ENCODE measurements at places on chromosomes 7 and 10.

DNA sequence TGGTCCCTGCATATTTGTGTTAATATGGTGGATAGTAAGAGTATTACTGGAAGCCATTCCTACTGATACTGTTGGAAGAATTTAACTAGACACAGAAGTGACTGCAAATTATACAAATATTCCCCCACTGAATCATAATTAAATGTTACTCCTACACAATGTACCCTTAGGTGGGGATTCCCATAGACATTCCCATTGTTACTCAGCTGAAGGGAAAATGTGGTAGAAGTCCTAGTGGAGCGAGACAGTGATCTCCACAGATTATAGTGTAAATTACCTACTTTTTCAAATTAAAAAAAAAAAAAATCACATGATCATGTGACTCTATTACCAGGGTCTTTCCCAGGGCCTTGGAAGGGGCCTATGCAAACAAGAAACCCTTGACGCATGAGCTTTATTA lies 611.8 kb downstream of the LRMDA start:
- no peak for DNase-seq

- DNase-seq = no peak
Measured at GRCh38 chr7:13017333-13017857, 330.0 kb downstream of the ARL4A start.

DNA sequence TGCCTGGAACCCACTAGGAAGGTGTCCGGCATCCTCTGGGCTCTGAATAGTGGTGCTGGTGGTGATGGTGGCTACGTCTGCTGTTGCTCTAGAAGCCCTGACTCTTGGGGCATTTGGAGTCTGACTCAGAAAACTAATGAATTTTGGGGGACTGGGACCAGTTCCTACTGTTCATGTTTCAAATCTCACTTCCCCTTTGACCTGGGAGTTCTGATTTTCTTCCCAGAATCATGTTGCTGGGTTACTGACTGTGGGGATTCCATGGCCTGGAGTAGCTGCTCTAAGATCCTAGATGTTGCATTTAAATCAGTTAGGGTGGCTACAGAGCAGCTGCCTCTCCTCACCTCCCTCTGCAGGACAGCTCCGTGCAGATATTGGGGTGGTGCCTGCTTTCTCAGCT lies 3.2 kb downstream of the TSPAN33 start:
- no peak for DNase-seq

DNA sequence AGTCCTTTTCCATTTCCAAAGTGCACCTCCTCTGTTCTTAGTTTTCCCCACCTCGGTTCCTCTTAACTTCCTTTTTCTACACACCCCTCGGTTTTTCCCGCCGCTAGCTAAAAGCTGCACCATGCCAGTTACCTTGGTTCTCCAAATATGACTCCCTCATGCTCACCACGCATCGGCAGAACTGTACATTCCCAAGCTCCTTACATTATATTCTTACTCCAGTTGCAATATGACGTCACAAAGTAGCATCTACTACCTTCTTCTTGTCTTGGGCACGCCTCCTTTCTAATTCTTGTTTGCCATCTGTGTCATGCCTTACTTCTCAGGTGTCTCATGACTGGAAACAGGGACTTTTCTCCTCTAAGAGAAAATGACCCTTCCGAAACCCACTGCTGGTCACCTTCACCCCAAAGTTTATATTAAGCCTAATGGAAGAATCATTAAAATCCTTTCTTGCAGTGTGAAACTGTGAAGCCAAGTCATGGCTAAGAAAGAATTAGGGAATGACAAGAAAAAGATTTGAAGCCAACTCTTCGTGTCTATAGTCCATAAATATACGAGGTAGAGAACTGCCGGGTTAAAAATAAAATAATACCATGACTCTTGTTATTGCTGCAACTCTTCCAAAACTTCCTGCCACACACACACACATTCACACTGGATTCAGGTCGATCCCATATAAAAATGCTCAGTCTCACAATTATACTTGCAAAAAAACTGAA lies 1.7 kb downstream of the ESYT2 start:
- no peak for DNase-seq

DNA sequence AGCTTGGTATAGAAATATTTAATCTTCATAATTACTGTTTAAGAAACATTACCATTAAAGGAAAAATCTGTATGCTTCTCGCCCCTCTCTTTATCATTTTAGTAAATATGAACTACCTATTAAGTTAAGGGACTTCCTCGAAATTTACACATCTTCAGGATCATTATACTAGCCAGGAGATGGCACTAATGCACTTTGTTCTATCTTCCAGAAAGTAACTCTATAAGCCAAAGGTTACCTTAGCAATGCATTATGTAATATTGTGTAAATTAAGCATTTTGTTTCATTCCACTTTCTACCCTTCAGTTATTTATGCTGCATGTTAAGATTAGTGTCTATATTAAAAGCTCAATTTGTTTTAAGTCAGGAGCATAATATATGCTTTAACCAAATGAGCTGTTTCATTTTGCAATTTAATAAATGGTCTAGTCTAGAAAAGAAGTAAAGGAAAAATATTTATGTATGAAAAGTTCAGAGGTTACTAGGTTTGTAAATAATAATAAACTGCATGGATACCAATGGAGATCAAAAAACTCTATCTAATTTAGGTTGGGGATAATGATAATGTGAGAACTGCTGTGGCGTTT lies 128.5 kb downstream of the ANKRD7 start:
- peak; percentile 8 for DNase-seq

- DNase-seq = no peak
Measured at GRCh38 chr10:34254596-34254995, 560.5 kb downstream of the PARD3 start.

- no peak for DNase-seq
Measured at GRCh38 chr10:3424111-3424851, 251.7 kb upstream of the PITRM1 start.

GRCh38 chr10:93364966-93365365 lies 117.2 kb downstream of the MYOF start:
- no peak for DNase-seq

DNA sequence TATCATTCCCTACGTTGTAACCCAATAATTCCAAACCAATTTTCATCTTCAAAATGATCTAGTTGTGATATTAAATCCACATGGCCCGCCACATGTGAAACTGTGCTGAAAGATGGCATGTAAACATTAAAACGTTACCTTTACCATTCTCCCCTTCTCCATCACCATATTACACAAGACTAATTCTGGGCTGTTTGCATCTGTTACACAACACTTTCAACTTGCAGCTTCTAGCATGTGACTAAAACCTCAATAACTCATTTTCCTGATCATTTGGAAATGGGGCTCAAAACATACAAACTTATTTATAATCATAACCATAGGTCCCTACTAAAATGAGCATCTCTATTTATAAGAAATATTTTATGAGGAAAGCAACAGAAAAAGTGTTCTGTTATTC lies 4.7 kb downstream of the MTERF1 start:
- DNase-seq = no peak

GRCh38 chr10:77111611-77112550 lies 525.7 kb downstream of the KCNMA1 start:
- no peak for DNase-seq

- DNase-seq = no peak
Measured at GRCh38 chr10:101091546-101092290, 29.9 kb downstream of the KAZALD1 start.

Measured in NCI-H2171 (cell line).